ENCODE measurements at places on chromosomes 12 and 14.

GRCh38 chr14:69574263-69574953, at the start of gene CCDC177:
CCDC177 (minus strand) TSS chr14:69574871; CDS start chr14:69573622, 1,249 bp downstream.
- peak; percentile 74 for DNase-seq

GRCh38 chr12:27246774-27247173, 2.7 kb downstream of the STK38L start:
- DNase-seq, result no peak

- DNase-seq, result no peak
Measured at GRCh38 chr14:73750531-73750901, 36.3 kb upstream of the PNMA1 start.

GRCh38 chr12:46147144-46147543, 121.7 kb downstream of the SLC38A1 start:
- DNase-seq, result no peak
